ENCODE measurements at places on chromosomes 5 and 9.

GRCh38 chr9:33676746-33677505 lies 118.4 kb upstream of the PRSS3 start:
- DNase-seq: peak; percentile 44

DNA sequence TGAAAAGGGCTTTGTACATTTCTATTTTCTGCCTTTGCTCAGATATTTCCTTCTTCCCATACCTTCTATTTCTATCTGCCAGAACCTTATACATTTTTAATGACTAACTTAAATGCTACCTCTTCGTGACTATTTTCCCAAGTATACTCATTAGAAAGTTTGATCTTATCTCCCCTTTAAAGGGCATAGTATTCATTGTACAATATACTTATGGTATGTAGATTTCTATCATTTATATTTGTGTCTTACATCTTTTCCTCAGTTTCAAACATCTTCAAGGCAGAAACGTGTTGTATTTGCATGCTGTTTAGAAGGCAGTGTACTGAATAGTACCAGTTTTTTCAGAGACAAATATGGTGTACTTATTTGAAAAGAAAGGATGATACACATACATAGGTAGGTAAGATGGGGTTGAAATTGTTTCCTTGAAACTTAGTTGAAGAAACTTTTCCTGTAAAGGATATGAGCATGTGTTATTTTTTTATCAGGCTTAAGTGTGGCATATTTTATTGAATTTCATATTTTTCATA lies 518.1 kb upstream of the NUDT12 start:
- DNase-seq: no peak

DNA sequence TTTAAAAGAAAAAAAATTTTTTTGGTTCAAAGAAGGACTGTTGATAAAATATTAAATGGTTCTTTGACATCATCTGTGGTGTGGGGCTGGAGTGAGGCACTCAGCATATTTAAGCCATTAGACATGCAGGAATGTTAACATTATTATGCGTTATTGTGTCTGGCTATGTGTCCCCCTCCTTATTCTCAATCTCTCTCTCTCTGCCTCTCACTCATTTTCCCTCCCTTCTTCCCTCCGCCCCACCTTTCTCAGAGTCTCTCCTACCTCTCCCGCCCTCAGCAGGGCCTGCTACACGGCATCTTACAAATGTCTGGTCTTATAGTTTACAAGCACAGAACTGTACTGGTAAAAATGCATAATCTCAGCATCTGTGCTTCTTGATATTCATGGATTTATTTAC lies 287.8 kb upstream of the TMEM161B start:
- DNase-seq: no peak

- DNase-seq: no peak
Measured at GRCh38 chr5:90530736-90531487, 1.5 kb upstream of the LYSMD3 start.

DNA sequence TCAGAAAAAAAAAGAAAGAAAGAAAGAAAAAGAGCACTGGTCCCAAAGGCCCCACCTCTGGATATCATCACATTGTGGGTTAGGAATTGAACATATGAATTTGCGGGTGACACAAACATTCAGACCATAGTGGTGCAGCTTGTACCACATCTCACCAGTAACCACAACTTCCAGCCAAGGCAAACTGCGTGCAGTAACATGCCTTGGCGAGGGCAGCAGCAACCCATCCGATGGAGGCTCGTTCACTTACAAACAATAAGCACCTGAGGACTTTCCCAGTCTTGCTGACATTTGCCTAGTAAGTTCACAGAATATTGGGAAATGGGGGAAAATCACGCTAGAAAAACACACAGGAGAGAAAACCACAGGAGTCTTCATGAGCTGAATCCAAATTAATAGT lies 508.1 kb downstream of the ZNF608 start:
- DNase-seq: no peak

GRCh38 chr9:69932901-69933300 lies 110.7 kb upstream of the MAMDC2 start:
- no peak for DNase-seq

DNA sequence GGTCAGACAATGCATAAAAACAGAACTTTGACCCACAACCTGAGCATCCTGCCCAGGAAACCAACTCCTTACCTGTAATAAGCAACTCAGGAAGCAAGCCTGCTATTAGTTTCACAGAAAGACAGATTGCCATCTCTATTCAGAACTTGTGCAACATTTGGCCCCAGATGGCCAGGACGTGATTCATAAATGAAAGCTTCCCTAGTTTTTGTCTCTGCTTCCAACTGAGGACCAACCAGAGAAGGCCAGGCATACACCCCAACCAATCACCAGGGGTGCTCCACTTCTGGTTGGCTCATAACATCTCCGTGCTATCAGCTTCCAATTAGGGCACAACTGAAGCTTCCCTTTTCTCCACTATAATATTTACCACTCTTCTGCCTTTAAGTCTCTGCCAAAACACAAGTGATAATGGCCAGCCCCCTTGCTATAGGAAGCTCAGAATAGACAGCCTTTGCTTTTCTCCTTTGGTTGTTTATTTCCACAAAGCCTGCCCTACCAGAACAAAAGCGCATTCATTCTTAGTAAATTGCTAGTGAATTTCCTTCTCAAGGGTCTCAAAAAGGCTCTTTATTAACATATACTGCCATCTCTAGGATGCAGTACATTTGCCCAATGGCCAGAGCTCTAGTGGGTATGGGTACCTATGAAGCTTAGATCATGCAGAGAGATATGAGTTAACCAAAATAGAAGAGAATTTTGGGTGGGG lies 289.7 kb upstream of the DAP start:
- no peak for DNase-seq

- no peak for DNase-seq
Measured at GRCh38 chr9:132082188-132082587, 2.5 kb upstream of the MED27 start.

DNA sequence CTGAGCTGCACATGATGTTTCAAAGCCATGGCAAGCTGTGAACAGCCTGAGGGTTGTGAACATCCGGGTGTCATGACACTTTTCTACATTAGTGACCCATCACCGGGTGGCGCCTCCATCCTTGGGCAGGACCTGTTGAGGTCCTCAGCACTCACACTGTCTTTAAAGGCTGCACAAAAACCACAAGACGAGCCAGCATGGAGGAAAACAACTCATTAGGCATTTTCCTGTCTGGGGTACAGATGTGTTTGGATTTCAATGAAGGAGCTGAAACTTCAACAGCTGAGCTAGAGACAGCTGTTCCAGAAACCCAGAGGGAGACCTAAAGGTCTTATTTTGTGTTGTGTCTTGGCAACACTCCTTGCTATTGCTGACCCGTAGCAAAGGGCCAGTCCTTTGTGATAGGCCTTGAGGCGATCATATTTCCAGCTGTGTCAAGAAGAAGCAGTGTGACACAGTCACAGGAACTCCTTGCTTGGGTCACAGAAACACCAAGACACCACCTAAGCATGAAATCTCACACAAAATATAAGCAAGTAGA lies 151.8 kb upstream of the VLDLR start:
- no peak for DNase-seq

- no peak for DNase-seq
Measured at GRCh38 chr9:1429297-1429696, 379.1 kb downstream of the DMRT2 start.

GRCh38 chr9:120668399-120668798 lies 45.9 kb downstream of the MEGF9 start:
- peak; percentile 31 for DNase-seq

DNA sequence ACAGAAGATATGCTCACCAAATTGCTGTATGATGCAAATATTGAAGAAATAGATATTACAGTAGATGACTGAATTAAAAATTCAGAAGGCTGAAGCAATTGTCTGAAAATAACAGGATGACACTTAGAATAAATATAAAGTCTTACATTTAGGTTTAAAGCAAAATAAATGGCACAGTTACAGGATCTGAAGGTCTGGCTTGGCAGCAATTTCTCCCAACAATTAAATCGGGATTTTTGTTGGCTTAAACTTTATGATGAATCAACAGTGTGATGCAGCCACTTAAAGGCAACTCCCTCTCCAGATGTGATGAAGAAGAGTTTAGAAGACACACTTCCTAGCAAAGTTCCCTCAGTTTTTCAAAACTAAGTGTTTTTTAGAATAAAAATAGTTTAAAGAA lies 80.5 kb downstream of the NREP start:
- DNase-seq: no peak

- DNase-seq: no peak
Measured at GRCh38 chr9:125536167-125536772, 170.7 kb downstream of the MAPKAP1 start.

GRCh38 chr5:75617736-75618352 lies 6.6 kb downstream of the ANKDD1B start:
- no peak for DNase-seq

GRCh38 chr5:115656404-115656803 lies 30.6 kb upstream of the TMED7 start:
- DNase-seq: no peak

GRCh38 chr9:4062966-4063365 lies 236.9 kb downstream of the GLIS3 start:
- no peak for DNase-seq

GRCh38 chr5:152066784-152067183 lies 142.1 kb upstream of the GLRA1 start:
- DNase-seq: no peak

DNA sequence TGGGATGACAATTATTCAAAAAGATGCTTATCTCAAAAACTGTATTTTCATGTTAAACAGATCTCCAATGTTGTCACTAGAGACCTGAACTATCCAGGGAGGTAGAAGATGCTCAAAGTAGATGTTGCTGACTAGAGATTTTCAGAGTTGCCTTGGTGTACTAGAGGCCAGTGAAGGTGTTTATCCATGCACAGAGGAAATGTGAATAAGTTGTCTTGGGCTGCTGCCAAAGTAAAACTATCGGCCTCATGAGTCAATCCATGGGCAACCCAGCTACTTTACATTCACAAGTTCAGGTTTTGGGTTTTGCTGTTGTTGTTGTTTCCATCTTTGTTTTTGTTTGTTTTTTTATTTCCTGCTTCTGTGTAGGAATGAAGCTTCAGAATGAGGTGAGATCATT lies 141.1 kb upstream of the RANBP3L start:
- no peak for DNase-seq

DNA sequence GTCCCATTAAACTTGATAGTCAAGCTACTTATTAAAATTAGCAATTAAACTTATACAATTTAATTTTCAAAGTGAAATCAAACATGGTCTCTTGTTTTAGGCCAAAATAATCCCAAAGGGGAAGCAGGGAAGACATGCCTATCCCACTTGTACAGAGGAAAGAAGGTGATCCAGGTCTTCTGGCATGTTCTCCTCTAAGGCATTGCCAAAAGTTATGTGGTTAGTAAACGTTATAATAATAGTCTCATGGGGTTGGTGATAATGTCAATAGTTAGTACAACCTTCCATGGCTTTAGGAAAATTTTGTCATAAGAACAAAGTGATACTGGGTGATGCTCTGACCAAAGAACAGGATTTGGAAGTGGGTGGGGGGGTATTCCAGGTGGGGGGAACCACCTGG lies 52.8 kb downstream of the ROR2 start:
- no peak for DNase-seq

GRCh38 chr5:150703762-150704161 lies 2.9 kb upstream of the RBM22 start:
- DNase-seq: no peak

- no peak for DNase-seq
Measured at GRCh38 chr5:121378559-121379359, 472.9 kb upstream of the FTMT start.

DNA sequence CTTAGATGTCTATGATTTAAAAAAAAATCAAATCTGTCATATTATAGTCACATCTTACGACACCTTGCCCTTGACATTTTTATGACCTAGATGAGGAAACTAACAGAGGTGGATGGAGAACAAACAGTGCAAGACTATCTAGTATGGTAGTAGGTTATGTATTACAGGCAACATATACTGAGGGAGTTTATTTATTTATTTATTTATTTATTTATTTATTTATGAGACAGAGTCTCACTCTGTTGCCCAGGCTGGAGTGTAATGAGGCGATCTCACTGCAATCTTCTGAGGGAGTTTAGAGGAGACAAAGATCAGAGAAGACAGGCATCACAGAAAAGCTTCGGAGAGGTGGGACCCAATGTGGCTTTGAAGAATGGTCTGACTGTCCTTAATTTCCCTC lies 4.5 kb upstream of the PBX3 start:
- DNase-seq: no peak

Data from NCI-H1694 treated with DMSO at 0.1 percent for 48 hours (cell line).